ENCODE measurements at places on chromosomes 4 and X.

GRCh38 chr4:14267373-14268060 lies 640.0 kb upstream of the BOD1L1 start:
- no peaks in the 10 kb centered on the region for H3K4me1 ChIP-seq
- H3K36me3 ChIP-seq, result no peaks in the 10 kb centered on the region
- H3K4me3 ChIP-seq, result no peak overlapping the region
- no peak for DNase-seq

GRCh38 chrX:152136312-152136711 lies 2.1 kb downstream of the MAGEA10 start:
- no peak for DNase-seq
- no peak overlapping the region for H3K4me3 ChIP-seq
- no peaks in the 10 kb centered on the region for H3K36me3 ChIP-seq
- H3K27me3 ChIP-seq, result no peaks in the 10 kb centered on the region

DNA sequence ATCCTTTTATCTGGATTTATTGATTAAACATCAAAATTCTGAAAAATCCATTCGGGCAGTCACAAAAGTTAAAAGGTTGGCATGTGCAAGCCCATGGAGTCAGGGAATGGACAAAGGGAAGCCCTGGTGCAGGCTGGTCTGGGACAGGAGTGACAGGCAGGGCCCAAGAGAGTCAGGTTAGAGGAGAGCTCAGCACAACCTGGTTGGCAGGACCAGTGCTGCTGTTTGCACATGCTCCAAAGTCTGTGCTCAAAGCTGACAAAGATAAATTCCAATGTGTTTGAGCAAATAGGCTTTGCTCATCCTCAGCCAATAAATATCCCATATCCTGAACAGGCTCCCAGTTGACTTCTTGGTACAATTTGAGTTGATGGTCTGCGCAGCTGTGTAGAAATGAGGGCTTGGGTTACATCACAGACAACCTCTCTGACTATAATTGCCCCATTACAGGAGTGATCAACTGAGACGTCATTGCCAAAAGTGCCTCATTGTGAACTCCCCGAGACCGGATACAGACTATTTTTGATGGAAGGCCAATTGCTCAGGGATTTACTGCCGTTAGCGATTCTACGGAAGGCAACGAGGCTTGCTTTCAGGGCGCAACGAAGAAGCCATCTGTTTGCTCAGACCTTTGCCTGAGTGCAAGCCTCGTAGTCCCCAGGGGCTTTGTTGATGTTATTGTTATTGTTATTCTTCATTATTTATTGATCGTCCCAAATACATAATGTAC lies 1008.1 kb upstream of the TENM3 start:
- DNase-seq, result no peak
- no peaks in the 10 kb centered on the region for H3K27me3 ChIP-seq
- H3K27ac ChIP-seq, result no peak overlapping the region
- no peaks in the 10 kb centered on the region for H3K36me3 ChIP-seq

GRCh38 chr4:121114756-121115155 lies 42.4 kb upstream of the NDNF start:
- H3K27me3 ChIP-seq, result no peaks in the 10 kb centered on the region
- DNase-seq, result no peak
- no peak overlapping the region for H3K4me3 ChIP-seq
- H3K4me1 ChIP-seq, result no peaks in the 10 kb centered on the region
- no peaks in the 10 kb centered on the region for H3K36me3 ChIP-seq
- no peak overlapping the region for H3K27ac ChIP-seq
